ENCODE measurements at places on chromosomes 13 and 19.
A peak's percentile ranks its signal among the peaks of the same experiment; 100 is the strongest.

DNA sequence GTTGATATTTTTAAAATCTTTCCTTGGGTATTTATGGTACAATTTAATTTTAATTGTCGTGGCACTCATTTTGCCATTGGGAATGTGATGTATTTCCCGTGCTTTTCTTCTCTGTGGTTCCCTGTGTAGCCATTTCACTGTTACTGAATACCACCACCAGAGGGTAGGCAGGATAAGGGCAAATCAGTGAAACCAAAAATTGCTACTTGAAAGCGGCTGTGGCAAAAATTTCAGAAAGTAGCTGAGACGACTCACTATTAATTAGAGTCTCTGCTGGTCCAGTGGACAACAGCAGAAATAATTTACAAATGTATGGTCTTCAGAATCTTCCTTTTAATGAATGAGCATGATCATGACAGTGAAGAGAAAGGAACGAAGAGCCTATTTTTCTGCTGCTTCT, 34.4 kb upstream of the MIR17HG start:
- DNase-seq, result peak; percentile 67

GRCh38 chr19:2719232-2719735, 1.9 kb downstream of the DIRAS1 start:
- DNase-seq, result no peak

- DNase-seq, result no peak
Observed at GRCh38 chr13:64028551-64028950, 2612.9 kb upstream of the PCDH20 start.

- DNase-seq, result no peak
Observed at GRCh38 chr19:10007371-10008183, 2.7 kb downstream of the COL5A3 start.

DNA sequence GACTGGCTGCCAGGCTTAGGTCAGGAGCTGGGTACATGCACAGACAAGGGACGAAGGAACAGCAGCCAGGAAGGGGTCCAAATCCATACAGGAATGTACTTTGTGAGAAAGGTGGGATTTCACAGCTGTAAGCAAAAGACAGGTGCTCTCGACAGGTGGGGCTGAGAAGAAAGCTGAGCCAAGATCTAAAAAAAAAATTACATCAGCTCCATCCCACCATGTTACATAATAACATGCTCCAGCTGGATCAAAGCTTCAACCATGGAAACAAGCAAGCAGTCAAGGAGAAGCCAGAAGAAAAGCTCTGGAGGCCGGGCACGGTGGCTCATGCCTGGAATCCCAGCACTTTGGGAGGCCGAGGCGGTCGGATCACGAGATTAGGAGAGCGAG, 8.0 kb downstream of the UBXN6 start:
- no peak for DNase-seq

DNA sequence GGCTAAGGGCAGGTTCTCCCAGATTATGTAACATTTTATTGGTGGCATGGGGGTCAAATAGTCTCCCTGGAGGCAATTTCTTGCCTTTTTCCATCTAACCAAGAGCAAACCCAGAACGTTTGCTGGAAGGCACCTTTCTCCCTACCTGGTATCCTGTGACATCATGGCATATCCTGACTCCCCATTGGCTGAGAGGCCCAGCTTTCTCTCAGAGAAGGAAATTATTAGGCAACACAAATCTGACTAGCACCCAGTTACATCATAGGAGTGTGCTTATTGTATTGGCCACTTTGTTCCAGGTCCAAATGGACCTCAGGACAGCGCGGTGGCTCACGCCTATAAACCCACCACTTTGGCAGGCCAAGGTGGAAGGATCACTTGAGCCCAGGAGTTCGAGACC, 13.0 kb downstream of the NTN5 start:
- no peak for DNase-seq

DNA sequence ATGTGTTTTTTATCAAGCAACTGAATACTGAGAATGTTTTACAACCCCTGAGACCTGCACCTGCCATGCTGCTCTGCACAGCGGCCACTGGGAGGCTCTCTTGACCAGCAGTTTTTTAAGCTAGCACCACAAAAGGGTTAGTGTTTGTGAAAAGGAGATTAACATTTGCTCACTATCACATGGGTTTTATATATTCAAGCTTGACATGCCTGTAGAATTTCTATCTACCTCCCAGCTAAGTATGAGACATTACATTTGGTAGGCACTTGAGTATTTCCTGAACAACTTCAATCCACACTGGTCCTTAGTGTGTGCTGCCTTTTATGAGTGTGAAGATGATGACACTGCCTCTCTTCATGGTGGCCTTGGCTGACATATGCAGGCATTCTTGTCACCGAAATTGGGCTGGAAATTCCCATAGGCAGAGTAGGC, 1238.9 kb downstream of the UQCRFS1 start:
- peak; percentile 2 for DNase-seq

- DNase-seq, result no peak
Observed at GRCh38 chr19:16075430-16076153, 703 bp upstream of the TPM4 start.

GRCh38 chr13:109778102-109778542, 8.3 kb downstream of the IRS2 start:
- no peak for DNase-seq

- DNase-seq, result no peak
Observed at GRCh38 chr13:88526186-88526852, 855.1 kb downstream of the SLITRK5 start.

- DNase-seq, result no peak
Observed at GRCh38 chr13:113367771-113368170, 3.8 kb upstream of the GRTP1 start.

GRCh38 chr13:90800082-90800746, 547.3 kb upstream of the MIR17HG start:
- DNase-seq, result peak; percentile 88

GRCh38 chr13:41457589-41458186, 338 bp downstream of the RGCC start:
- DNase-seq, result no peak

DNA sequence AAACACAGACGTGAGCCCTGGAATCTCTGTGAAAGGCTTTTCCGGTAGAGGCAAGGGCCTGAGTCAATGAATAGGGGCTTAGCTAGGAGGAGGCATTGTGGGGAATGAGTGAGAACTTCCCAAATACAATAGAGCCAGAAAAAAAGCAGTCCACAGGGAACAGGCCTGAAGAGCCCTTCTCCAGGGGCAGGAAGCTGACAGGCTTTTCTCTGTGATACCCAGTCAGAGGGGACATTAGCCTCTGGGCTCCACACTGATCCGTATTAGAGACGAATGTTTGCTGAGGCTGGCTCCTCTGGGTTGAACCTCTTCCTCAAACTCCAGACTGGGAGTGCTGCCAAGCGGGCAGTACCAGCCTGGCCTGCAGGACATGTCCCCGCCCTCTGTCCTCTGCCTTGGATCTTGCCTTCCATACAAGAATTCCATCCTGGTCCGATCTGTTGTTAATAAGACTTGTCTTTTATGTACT, 2.3 kb downstream of the DHRS12 start:
- DNase-seq, result no peak

- no peak for DNase-seq
Observed at GRCh38 chr13:111004444-111004843, 89.6 kb upstream of the ANKRD10 start.

DNA sequence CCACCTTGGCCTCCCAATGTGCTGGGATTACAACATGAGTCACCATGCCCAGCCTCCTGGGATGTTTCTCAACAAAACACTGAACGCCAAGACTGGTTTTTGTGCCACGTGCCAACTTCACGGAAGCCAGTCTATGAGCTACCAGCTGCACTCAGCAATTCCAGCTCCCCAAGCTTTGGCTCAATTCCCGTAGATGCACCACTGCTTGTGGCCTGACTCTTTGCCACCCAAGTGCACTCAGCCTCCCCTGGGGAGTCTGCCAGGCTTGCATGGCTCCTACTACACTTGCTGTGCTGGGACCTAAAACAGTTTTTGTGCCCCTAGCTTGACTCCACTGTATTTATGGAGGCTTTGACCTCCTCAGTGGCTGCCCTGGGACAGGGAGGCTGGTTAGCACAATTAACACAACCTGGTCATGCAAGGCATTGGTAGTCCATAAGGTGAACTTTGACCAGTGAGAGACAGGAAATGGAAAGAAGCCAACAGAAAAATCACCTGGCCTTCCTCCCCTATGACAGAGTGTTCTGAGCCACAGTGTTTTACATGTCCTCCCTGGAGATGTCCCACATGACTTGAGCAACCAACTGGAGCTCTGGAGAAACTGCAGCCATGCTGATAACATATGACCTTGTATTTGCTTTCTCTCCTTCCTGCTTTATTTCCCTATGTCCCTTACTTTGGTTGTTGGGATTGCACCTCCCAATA, 1173.1 kb downstream of the UQCRFS1 start:
- DNase-seq, result no peak

DNA sequence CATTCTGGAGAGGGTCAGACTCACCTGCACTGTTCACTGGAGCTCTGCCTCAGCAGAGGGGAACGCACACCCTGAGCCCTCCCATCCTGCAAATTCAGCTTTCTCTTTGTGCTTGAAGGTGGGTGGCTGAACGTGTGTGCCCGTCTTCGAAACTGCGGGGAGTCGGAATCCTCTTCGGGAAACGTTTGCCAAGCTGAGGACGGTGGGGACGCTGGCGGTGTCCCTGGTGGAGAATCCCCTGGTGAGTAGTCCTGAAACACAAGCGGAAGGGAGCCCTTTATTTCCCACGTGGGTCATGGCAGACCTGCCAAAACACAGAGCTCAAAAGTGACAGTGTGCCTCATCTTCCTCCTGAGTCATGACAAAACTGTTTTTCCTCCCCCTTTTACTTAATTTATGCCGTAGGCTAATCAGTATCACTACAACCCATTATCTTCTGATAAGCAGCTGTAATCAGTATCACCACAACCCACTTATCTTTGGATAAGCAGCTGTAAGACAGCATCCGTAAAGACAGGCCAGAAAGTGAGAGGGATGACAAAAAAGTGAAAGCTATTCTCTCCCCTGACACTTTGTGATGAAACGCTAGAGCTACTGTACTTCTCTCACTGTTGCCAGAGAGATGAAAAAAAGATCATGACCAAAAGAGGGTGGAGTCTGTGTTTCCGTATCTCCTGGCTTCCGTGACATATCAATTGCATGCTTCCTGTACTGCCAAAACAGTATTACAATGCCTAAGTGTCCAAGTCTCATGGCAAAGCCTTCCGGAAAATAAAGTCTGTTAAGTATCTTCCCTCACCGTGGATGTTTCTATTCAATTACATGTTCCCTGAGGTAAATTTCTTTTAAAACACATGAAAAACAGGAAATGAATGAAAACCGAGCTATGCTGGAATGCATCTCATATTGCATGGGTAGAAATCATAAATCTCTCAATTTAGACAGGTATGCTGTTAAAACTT, 155.5 kb downstream of the TBC1D4 start:
- peak; percentile 91 for DNase-seq

DNA sequence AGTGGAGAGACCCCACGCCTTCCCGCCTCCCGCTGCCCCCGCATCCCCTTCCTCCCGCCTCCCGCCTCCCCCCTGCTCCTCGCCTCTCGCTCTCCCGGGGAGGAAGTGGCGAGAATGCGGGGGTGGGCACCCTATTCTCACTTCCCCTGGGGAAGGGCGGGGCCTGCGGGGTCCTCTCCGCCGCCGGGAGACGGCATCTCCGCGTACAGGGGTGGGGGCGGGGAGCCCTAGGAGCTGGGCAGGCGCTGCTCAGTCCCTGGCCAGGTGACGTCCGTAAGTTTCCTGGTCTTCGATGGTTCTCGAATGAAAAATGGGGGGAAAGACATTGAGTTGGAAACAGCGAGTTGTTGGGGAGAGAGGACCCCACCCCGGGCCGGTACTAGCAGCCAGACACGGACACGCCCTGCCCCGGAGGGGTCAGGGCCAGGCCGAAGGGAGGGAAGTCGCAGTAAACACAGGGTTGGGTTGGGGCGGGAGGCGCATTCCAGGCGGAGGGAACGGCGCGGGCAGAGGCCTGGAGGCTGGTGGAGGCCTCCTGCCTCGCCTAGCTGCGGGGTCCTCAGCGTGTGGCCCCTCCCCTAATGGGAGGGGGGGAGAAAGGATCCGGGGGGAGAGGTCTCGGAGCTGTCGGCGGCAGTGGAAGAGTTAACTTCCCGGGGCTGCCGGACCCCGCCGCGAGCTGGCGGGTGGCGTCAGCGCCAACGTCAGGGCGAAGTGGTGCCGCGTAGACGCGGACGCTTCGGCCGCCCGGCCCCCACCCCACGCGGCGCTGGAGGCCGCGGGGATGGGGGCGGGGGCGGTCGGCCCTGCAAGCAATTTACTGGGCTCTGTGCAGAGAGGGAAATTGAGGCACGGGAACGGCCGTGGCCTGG, 10.4 kb upstream of the JUND start:
- peak; percentile 93 for DNase-seq

DNA sequence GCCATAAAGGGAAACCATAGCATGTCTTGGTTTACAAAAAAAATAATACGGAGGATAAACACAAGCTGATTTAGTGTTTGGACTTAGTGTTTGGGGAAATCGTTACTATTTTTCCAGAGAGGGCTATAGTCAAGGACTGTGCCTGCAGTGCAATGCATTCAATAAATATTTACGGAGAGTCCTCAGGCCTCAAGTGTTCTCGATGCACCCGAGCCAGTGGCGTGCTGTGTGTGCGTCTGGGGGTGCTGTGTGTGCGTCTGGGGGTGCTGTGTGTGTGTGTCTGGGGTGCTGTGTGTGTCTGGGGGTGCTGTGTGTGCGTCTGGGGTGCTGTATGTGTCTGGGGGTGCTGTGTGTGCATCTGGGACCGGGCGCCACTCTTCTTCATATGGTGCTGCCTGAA, 71.7 kb upstream of the GTF3A start:
- DNase-seq, result no peak

DNA sequence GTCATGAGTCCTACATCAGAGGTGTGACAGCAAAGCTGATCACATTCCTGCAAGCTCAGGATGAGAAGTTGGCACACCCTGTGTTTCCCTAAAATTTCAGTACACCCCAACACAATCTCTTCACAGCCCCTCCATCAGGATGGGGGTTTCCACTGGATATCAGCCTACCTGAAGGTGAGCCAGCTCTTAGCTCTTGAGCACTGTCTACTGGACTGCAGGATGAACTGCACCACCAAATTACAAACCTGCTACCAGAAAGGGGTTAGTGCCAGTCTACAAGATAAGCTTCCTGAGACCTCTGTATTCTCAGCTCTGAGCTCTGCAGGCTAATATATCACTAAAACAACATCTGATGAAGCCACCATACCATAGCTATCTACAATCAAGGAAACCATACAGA, 1616.2 kb upstream of the SPRY2 start:
- DNase-seq, result no peak

DNA sequence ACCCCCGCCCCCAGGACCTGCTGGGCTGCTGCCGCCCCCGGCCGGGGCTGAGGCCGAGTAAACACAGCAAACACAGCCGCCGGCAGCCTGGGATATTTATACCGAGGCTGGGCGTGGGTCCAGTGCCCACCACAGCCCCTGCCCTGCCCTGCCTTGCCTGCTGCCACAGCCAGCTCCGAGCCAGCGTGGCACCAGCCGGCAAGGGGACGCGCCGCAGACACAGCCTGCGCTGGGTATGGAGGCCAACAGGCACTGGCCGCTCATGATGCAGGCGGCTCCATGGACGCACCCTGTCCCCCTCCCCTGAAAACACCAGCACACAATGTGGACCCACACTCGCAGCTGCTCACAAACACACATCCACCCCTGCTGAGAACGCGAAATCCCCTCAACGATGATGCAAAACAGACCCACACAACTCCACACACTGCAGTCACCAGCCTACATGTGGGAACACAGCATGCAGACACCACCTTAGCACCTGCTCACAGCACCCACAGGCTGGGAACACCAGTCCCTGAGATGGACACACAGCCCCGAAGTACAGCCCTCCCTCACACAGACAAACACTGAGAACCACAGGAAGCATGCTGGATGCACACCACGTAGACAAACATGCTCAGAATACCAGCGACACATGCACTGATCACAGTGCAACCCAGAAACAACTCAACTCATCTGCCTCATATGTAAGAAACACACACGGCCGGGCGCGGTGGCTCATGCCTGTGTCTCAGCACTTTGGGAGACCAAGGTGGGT, 16.2 kb downstream of the CCDC97 start:
- no peak for DNase-seq

- DNase-seq, result peak; percentile 29
Observed at GRCh38 chr19:58563034-58563573, 4.7 kb upstream of the UBE2M start.

All from hematopoietic multipotent progenitor cell (in vitro differentiated cells).